ENCODE measurements at places on chromosomes 3 and 15. TPM values are rescaled to one million over a fixed set of nuclear protein-coding genes. Genes with fewer than 3 reads are reported as not detected.

The SLC35G2 gene
- 15.6 TPM for total RNA-seq

The ARHGEF26 gene
- 0.13 TPM for total RNA-seq

The PLAAT1 gene
- 0.26 TPM for total RNA-seq

The ZIC1 gene
- total RNA-seq, result 2.1 TPM

The CNTN6 gene
- total RNA-seq, result not detected

The TMC3 gene
- not detected for total RNA-seq

The FETUB gene
- not detected for total RNA-seq

The MEGF11 gene
- not detected for total RNA-seq

The NR2E3 gene
- not detected for total RNA-seq

The TLR9 gene
- total RNA-seq, result 0.04 TPM

The NRROS gene
- 4.8 TPM for total RNA-seq

The C3orf49 gene
- not detected for total RNA-seq

The MORC1 gene
- not detected for total RNA-seq

The MYL3 gene
- total RNA-seq, result not detected

The AMOTL2 gene
- total RNA-seq, result 85.1 TPM

The ZNF80 gene
- total RNA-seq, result not detected

The NOX5 gene
- total RNA-seq, result under 0.01 TPM

The BFSP2 gene
- not detected for total RNA-seq

Data from pulmonary artery endothelial cell (primary cell).